Substantia nigra (tissue), 51 donors: ENCODE measurements at places on chromosomes 2 and 18.

GRCh38 chr18:77086034-77086433 is 46.5 kb downstream of the MBP start:
- no peak for DNase-seq

DNA sequence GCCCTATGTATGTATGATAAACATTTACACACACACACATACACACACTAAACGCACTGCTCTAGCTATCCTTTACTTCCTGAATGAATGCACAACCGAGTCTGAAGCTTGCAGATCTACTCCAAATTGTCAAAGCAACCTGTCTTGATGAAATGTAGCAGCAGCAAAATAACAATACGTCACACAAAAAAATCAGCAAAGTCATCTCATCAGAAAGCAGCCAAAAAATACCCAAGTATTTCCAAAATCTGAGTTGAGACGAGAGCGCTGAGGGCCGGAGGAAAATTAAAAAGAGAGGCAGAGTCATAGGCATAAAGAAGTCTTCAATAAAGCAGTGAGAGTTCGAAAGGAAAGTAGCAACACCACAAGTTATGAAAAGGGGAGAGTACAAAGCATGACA is 67.7 kb downstream of the ZNF521 start:
- DNase-seq, result no peak

DNA sequence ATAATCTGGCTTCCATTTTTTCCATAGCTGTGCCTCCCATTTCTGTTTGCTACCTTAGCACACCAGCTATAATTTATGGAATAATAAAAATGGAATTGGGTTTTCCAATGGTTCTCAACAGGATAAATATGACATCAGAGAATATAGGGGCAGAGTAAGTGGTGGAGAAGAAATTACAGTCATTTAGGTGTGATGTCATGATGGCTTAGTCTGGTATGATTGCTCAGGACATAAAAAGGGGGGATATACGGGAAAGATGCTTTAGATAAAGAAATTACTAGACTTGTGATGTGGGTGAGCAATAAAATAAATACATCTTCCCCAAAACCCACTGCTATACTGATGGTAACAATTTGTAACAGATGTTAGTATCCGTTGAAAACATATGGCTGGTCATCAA is 21.6 kb upstream of the KIF5C start:
- no peak for DNase-seq

GRCh38 chr2:145751155-145751554 is 1231.2 kb upstream of the ZEB2 start:
- no peak for DNase-seq

- no peak for DNase-seq
Measured at GRCh38 chr2:126911111-126911796, 12.6 kb downstream of the TEX51 start.

- no peak for DNase-seq
Measured at GRCh38 chr2:73291093-73291460, 2.3 kb downstream of the EGR4 start.
